ENCODE measurements at places on chromosomes 11 and 22. TPM values are rescaled to one million over a fixed set of nuclear protein-coding genes. Genes with fewer than 3 reads are reported as not detected.

DNA sequence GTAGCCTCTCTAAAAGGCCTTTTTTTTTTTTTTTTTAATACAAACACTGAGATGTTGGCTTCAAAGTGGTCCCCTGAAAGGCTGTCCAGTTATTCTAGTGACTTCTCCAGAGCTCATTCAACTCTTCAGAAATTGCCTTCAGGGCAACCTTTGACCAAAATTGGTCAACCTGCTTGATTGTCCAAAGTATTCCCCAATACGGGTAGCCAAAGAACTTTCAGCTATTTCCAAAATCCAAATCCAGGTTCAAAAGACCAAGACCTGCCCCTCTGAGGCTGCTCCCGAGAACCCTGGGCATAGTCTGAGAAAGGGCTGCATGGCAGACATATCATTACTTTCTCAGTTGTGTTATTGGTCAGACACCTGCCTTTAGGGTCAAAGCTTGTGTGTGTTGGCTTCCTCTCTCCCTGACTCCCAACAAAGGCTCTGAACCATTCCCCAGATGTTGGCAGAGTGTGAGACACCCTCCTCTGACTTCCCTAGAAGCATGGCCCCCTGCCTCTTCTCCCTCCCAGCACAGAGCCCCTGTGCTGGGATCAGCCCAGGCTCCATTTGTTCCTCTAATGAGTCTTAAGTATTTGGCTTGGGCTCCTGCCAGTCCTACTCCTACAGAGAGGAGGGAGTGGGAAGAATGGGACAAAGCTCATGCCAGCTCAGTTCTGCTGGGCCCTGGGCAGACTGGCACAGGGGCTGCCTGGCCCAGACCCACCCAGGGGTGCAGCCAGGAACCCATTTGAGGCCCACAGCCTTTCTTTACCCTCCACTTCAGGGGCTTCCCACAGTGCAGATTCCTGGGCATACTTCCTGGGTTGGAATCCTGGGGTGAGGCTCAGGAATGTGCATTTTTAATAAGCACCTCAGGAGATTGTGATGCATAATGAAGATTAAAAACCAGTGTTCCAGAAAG lies 30.3 kb downstream of the TNKS1BP1 start:
- no peak for DNase-seq

- no peak for DNase-seq
Observed at GRCh38 chr11:12274558-12275197, 102.7 kb upstream of the PARVA start.

DNA sequence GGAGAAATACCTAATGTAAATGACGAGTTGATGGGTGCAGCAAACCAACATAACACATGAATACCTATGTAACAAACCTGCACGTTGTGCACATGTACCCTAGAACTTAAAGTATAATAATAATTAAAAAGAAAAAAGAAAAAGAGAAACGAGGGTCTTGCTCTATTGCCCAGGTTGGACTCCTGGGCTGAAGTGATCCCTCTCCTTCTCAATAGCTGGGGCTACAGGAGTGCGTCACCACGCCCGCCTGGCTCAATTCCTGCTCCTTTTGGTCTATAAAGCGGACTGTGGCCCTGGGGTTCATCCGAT lies 521 bp upstream of the PTS start:
- no peak for DNase-seq

DNA sequence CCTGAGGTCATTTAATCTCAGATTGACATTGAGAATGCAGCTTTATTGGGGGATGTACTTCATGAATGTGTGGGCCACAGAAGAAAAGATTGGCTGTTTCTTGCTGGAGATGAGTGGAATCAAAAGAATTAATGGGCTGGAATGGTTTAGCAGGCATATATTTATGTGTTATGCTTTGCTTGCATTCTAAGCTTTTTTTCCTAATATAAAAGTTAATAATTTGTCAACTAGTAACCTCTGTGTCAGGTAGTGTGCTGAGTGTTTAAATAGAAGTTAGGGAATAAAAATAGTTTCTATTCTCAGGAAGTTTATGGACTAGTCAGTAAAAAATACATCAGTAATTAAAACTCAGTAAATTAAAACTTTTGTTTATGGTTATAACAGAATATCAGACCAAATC lies 67.4 kb upstream of the PRODH start:
- DNase-seq, result no peak

DNA sequence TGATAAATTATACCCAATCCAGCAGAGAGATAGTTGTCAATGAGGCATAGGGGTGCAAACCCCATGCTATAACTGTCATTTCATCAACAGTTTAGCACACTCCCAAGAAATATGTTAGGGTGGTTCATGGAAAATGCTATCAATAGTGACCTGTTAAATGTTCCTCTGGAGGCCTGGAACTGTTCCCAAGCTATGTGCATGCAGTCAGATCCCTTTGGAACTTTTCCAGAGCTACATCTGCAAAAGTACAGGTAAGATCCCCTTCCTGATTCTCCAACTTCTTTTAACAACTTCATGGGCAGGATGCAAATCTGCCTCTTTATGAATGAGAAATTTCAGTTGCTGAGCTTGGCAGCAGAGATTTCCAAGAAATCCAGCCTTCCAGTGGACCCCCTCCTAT lies 27.2 kb downstream of the ABTB2 start:
- no peak for DNase-seq

- no peak for DNase-seq
Observed at GRCh38 chr22:36562261-36562835, 33.4 kb upstream of the EIF3D start.

- DNase-seq, result peak; percentile 43
Observed at GRCh38 chr11:77071671-77072605, 5.2 kb downstream of the CAPN5 start.

- no peak for DNase-seq
Observed at GRCh38 chr11:118641397-118642019, 34.1 kb downstream of the PHLDB1 start.

- DNase-seq, result peak; percentile 55
Observed at GRCh38 chr11:45745065-45745811, 59.7 kb upstream of the SLC35C1 start.

DNA sequence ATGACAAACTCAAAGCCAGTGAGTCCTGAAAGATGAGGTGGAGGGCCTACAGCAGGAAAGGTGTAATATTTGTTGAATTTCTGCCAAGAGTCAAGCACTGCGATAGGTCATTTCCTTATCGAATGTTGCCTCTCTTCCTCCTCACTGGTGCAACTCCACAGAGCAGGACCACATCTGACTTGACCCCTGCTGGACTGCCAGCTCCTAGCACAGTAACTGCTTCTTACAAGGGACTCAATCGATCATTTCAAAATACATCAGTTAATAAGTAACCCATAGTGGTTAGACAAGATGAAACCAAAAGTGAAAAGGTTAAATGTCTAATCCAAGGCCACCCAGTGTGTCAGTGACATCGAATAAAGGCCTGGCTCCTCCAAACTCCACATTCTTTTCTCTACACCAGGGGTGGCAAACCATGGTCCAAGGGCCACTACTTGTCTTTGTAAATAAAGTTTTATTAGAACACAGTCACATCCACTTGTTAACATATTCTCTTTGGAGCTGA lies 98.5 kb upstream of the CSNK2A3 start:
- DNase-seq, result no peak

Gene PRPF19
- total RNA-seq, result 113 TPM

- no peak for DNase-seq
Observed at GRCh38 chr11:18299721-18300120, 22.2 kb downstream of the HPS5 start.

Gene PGA3
- not detected for total RNA-seq

Gene KCNE3
- total RNA-seq, result 5.9 TPM

DNA sequence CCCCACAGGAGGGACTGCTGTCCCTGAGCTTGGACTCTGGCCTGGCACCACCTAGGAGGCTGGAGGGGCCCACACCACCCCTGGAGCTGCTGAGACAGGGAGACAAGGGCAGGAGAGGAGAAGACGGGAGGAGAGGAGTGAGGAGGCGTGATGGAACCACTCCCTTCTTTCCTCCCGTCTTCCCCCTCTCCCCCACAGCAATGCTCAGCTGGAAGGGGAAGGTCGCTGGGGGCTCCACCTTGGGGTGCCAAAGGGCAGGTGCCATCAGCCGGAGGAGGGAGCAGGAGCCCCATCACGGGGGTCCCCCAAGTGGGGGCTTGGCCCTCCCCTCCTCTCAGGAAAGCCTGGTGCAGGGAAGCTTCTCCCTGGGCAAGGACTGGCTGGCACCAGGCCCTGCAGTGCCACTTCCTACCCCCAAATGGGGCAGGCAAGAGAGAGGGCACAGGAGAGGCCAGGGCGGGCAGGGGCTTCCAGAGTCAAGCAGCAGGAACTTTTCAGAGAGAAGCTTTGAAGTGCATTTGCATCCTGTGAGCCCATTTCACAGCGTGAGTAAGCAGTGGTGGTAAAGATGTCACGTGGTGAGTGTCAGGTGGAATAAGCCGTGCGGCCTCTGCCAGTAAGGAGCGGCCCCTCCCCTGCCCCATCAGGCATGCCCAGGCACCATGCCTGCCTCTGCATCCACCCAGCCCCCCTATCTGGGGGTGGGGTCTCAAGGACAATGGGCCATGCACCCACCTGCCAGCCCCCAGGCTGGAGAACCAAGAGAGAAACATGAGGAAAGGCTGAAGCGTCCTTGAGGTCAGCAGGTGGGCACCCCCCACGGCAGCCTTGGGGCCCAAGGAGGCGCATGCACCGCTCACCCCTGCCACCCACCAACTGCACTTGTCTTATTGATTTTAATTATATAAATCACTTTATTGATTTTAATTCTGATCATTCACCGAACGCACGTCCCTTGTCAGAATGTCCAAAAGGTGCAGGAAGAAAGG lies 4.9 kb downstream of the IGF2 start:
- DNase-seq, result no peak

GRCh38 chr22:25334162-25334490 lies 114.7 kb downstream of the CRYBB2 start:
- DNase-seq, result no peak

- no peak for DNase-seq
Observed at GRCh38 chr11:37497326-37497725, 899.3 kb upstream of the RAG2 start.

GRCh38 chr11:82714346-82715174 lies 19.1 kb downstream of the FAM181B start:
- no peak for DNase-seq

Gene UCP2
- 269 TPM for total RNA-seq

DNA sequence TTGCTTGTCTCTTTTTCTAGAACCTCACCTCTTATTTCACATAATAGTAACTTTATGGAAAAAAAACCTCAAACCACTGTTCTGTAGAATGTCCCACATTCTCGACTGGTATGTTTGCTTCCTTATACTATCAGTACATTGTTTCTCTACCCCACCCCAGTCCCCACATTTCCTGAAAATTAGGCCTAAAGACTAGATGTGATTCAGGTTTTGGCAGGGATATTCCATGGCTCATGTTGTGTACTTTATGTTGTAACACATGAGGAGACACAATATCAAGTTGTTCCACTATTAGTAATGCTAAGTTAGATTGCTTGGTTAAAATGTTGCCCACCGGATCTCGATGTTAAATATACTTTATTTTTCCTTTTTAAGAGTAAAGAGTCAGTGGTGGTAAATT lies 34.7 kb downstream of the DDIAS start:
- DNase-seq, result no peak

DNA sequence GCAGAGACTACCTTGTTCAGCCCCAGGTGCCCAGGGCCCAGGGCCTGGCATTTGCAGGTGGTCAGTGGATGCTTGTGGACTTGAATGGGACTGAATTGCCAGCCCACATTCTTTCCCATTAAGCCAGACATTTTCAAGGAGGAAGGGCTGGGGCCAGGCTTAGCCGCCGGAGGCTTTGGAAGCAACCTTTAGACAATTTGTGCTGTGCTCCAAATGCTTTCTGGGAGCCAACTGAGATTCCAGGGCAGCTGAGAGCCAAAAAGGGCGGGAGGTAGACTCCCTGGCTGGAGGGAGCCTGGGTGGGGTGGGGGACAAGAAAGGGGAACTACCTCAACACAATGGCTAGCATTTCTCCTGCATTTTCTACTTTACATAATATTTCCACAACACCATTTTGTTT lies 54.8 kb upstream of the TIMP3 start:
- no peak for DNase-seq

GRCh38 chr11:10866893-10867331 lies 9.1 kb upstream of the ZBED5 start:
- DNase-seq, result no peak

Gene APOA1
- total RNA-seq, result not detected

GRCh38 chr11:14036469-14036868 lies 73.9 kb downstream of the SPON1 start:
- no peak for DNase-seq

DNA sequence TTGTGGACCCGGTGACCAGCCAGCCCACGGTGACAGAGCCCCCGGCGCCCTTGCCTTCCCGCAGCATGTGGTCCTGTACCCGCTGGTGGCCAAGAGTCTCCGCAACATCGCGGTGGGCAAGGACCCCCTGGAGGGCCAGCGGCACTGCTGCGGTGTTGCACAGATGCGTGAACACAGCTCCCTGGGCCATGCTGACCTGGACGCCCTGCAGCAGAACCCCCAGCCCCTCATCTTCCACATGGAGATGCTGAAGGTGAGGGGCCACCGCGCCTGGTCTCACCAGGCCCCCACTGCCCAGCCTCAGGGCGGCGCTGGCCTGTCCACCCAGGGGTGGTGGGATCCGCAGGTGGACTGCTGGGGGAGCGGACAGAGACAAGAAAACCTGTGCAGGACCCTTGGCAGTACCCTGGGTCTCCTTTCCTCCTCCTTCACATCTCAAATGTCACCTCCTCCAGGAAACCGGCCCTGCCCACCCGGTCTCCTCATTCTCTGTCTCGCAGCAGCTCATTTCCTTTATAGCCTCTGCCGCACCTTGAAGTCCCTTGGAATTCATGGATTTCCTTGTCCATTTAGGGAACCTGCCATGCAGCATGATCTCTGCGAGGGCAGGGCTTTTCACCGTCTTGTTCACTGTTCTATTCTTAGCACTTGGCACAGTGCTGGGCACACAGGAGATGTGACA lies 6.5 kb downstream of the AIP start:
- DNase-seq, result no peak

- no peak for DNase-seq
Observed at GRCh38 chr11:27041141-27041899, 705 bp downstream of the BBOX1 start.

GRCh38 chr22:41642331-41643110 lies 21.4 kb downstream of the XRCC6 start:
- no peak for DNase-seq

DNA sequence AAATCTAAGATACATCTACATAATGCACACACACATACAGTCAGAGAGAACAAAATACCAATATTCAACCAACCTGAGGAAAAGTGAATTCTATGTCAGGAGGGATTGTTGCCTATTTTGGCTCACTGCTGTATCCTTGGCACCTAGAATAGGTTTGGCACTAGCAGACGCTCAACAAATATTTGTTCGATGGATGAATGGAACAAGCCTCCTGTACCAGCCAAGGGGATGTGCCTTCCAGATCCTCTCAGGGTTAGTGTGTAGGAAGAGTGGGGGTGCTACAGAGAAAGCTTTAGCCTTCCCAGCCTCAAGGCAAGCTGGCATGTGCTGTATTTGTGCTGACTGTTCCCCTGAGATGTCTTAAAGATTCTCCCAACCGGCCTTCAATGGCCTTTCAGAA lies 23.3 kb upstream of the POU2AF1 start:
- DNase-seq, result no peak

DNA sequence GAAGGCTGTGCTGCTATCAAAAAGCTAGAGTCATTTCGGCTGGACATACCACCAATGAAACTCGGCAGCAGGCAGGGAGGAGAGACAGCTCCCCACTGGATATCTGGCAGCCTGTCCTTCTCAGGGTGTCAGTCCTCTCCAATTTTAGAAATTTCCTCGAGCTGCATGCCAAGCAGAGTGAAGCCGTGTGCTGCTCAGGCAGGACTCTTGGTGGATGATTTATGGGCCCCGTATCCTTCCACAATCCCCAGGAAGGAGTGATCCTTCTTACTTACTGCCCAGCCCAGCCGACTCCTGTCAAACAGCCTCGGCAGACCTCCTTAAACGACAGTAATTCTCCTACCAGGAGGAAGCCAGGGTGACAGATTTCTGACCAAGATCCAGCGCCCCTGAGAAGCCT lies 410.4 kb downstream of the TENM4 start:
- no peak for DNase-seq
